ENCODE measurements at places on chromosomes 12 and 14. TPM values are rescaled to one million over a fixed set of nuclear protein-coding genes. Genes with fewer than 3 reads are reported as not detected.

Gene RITA1
- total RNA-seq, result 19.8 TPM

Gene LHX5
- not detected for total RNA-seq

Gene IFNG
- not detected for total RNA-seq

Gene IL22
- total RNA-seq, result not detected

Gene SETD3
- 51.0 TPM for total RNA-seq

Gene FIGNL2
- total RNA-seq, result not detected

Gene KIF26A
- 0.32 TPM for total RNA-seq

Gene LRFN5
- 1.3 TPM for total RNA-seq

Measured in cardiac atrium fibroblast (primary cell).